Muscle of arm (tissue), 14 donors: ENCODE measurements at places on chromosomes 4 and X.
A peak's percentile ranks its signal among the peaks of the same experiment; 100 is the strongest.

DNA sequence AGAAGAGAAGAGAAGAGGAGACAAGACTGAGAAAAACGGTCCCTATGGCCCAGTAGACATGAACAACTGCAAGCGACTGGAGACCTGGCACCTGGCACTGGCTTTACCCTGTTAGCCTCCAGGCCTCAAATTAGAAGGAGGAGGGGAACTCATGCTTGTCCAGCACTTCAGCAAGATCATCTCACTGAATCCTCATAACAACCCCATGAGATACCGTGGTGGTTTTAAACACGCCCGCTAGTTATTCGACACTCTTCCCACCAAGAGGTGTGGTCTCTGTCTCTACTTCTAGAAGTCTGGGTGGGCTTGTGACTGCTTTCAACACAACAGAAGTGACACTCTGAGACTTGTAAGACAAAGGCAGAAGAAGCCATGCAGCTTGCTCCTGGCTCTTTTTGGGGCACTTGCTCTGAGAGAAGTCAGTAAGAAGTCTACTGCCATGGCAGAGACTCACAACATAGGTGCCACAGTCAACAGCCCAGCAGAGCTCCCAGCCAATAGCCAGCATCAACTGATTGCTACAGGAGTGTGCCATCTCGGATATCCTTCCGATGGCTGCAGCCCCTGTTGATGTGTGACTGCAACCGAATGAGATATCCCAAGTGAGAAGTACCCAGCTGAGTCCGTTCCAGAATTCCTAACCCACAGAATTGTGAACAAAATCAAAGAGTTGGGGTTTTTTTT is 34.0 kb upstream of the BCOR start:
- no peak for DNase-seq

DNA sequence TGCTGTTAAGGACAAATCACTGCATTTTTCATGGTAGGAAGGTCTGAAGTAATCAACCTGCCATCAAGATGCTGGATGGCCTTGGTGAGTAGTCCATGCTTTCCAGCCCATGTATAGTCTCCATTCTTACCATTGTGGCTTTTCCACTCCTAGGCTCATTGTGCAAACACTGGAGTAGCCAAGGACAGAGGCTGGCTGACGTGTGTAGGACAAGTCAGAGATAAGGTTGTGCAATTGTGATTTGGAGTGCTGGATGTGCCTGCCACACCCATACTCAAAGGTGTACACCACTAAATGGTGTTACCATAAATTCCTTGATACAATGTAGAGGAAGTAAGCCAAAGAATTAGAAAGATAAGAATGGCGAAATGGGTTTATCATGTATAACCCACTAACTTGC is 26.3 kb upstream of the RADX start:
- DNase-seq = no peak

- DNase-seq = no peak
Observed at GRCh38 chrX:105610411-105610810, 211.9 kb upstream of the NRK start.

GRCh38 chr4:136934601-136935000 is 597.7 kb downstream of the PCDH18 start:
- no peak for DNase-seq

- DNase-seq = no peak
Observed at GRCh38 chr4:5500165-5500564, 208.2 kb downstream of the EVC2 start.

DNA sequence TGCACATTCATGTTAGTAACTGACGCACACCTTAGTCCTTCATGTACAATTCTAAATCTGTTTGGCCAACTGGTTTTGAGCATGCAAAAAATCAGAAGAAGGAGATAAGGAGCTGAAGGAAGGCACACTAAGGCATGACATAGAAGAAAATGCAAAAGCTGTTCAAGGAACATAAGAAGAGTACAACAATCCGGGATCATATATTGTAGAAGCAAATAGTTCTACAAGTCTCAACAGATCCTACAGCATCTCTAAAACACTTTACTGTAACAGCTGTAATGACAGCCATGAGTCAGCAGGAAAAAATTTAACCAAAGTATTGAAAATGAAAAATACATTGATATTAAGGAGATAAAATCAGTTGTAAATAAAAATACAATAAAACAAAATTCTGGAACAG is 57.7 kb downstream of the KLHL13 start:
- DNase-seq = no peak

DNA sequence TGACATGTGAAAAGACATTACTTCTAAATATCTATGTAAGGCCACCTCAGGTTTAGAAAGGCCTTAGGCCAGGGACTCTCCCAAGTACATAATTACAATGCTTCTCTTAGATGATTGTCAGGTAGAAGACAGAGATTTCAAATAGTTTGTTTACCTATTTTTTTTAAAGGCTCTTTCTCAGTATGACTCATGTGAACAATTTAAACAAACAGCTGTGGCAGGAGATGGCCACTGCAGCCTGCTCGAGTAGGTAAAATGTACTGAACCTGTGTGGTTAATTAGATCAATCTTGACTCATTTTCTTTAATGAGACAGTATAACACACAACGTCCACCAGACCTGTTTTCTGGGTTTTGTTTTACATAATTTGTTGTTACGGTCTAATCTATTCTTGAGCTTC is 50.2 kb downstream of the LEF1 start:
- no peak for DNase-seq

GRCh38 chrX:107273795-107274194 is 67.4 kb downstream of the DNAAF6 start:
- no peak for DNase-seq

GRCh38 chr4:79886557-79886956 is 186.5 kb downstream of the ANTXR2 start:
- DNase-seq = no peak

DNA sequence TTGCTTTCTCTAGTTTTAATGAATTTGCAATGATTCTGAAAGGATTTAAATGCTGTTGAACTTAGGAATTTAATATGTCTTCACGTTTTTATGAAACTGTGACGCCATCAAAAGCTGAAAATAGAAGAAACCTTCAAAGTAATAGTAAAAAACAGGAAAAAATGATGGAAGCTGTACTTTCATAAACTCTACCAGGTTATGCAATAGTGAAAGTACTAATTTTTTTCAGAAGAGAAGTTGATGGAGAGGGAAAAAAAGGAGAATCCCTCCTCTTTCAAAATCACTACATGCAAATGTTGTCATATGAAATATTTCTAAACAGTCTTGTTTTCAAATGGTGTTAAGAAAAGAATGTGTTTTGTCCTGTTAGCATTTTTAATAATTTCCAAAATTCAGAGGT is 73.6 kb downstream of the ZNF330 start:
- no peak for DNase-seq

- DNase-seq = no peak
Observed at GRCh38 chrX:119698845-119699244, 5.9 kb upstream of the SEPTIN6 start.

DNA sequence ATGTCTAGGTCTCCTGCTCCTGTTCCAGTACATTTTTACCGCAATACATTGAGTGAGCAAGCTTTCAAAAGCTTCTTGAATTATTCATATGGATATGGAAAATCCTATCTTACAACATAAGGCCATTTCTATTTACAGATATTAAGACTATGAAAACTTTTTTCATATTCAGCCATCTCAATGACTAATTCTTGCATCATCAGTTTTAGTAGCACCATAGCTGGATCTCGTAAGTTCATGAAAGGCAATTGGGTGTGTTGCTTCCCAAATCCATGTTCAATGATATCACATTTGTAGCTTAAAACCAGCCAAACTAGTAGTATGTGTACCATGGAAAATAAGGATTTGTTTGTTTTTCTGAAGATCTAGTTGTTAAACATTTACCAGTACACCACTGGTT is 118.3 kb upstream of the GABRA2 start:
- no peak for DNase-seq

DNA sequence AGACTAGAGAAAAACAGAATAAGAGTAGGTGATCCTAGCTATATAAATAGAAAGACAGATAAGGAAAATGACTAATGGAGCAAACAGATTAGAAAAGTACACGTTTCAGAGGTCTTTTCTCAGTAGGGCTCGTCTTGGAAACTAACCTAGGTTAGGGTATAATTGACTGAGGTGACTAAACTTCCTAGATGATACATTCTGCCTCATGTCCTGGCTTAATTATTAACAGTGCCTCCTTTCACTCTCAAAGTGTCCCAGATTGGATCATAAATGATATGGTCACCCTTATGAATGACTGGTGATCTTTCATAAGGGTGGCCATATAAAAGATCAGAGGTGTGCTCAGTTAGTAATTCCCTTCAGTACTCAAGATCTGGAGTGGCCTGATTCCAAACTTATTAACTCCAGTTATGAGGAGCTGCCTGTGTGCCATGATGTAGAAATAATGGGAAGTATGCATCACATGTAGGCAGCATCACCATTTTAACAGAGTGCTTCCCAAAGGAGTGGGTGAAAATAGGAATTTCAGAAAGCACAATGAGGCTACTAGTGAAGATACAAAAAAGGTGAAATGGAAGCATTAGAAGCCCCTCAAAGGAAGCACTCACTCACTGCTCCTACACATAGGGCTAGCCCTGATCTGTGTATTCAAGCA is 14.7 kb upstream of the GRIA3 start:
- DNase-seq = no peak

GRCh38 chr4:155956461-155956860 is 2.8 kb upstream of the CTSO start:
- no peak for DNase-seq

DNA sequence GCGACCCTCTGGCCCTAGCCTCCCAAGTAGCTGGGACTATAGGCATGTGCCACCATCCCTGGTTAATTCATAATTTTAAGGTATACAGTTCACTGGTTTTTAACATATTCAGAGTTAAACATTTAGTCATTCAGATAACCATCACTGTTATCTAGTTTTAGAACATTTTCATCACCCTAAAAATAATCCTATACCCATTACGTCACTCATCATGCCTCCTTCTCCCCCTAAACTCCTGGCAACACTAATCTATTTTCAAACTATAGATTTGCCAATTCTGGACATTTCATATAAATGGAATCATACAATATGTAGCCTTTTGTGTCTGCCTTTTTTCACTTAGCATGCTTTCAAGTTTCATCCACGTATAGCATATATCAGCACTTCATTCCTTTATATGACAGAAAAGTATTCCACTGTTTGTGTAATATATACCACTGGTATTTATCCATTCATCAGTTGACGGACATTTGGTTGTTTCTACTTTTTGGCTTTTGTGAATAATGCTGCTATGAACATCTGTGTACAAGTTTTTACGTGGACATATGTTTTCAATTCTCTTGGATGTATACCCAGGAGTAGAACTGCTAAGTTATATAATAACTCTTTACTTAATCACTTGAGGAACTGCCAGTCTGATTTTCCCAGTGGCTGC is 32.0 kb upstream of the RPS3A start:
- peak; percentile 7 for DNase-seq

DNA sequence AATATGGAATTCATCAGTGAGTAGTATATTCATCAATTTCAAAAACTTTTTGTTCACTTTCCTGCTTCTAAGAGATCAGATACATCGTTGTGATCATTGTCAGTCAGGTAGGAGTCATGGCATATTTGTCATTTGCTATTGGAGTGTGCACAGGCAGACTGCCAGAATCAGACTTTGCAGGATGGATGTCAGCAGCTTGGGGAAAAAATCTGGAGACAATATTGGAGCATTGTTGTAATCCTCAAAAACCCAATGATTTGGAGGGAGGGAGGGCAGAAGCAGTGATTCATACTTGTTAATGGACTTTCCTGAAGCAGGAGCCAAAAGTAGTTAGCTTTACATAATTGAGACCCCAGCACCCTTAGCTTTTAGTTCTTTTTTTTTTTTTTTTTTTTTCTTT is 59.6 kb upstream of the DRP2 start:
- DNase-seq = no peak

DNA sequence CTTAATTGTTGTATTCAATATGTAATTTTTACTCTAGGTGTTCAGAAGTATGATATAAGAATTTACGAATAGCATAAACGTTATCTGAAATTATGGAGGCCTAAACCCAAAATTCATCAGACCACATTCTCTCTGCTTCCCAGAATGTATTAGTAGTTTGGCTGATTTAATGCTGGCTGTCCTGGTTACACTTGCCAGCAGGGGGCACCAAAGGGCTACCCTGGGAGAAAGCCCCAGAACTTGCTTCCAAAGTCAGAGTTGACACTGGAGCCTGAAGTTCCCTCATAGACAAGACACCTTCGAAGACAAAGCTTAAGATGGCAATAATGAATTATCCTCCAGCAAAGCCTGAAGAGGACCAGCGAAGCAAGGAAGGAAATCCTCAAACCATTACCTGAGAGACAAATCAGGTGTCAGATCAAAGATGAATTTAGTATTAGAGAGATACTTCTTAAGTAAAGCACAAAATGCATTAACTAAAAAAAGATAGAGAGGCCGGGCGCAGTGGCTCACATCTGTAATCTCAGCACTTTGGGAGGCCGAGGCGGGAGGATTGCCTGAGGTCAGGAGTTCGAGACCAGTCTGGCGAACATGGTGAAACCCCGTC is 11.3 kb upstream of the ANOS1 start:
- no peak for DNase-seq

- no peak for DNase-seq
Observed at GRCh38 chrX:94162971-94163370, 489.0 kb downstream of the FAM133A start.

DNA sequence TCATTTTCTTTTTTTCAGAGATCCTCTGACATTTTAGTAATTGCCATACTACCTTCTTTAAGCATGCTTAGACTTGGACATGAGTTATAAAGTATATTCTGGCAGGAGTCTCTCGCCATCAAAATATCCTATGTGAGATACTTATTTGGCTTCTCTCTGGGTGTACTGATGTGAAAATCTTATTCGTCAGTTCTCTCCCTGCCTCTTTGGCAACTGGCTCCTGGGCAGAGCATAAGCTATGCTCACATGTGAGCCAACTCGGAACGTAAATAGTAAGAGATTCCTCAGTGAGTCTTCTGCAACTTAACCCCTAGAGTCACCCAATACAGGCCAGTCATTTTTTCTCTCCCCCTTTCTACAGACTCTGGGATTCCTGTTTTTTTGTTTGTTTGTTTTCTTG is 91.6 kb downstream of the MAGEB17 start:
- DNase-seq = no peak

DNA sequence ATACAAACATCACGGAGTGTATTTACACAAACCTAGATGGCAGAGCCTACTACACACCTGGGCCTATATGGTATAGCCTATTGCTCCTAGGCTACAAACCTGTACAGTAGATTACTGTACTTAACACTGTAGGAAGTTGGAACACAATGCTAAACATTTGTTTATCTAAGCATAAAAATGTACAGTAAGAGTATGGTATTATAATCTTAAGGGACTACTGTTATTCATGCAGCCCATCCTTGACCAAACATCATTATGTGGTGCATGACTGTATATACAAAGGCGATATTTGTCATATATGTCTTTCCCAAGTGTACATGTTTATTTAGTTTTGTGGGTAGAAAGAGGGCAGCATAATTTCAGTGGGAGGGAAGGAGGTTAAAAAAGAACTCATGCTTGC is 177.7 kb upstream of the FSTL5 start:
- DNase-seq = no peak

GRCh38 chr4:186366326-186366725 is 100.3 kb downstream of the F11 start:
- no peak for DNase-seq
